ENCODE measurements at places on chromosomes 4 and X. TPM values are rescaled to one million over a fixed set of nuclear protein-coding genes. Genes with fewer than 3 reads are reported as not detected.

Gene LNX1
- 2.5 TPM for total RNA-seq

Gene CPLX1
- not detected for total RNA-seq

Gene GABRA4
- not detected for total RNA-seq

Gene SOX3
- not detected for total RNA-seq

Gene CCDC120
- total RNA-seq, result 0.46 TPM

Gene CENPVL2
- 0.34 TPM for total RNA-seq

Gene TGIF2LX
- 0.69 TPM for total RNA-seq

Gene AFM
- total RNA-seq, result not detected

Gene UGT2B10
- total RNA-seq, result not detected

Gene SGMS2
- total RNA-seq, result 22.3 TPM

Gene TMEM47
- total RNA-seq, result 4.7 TPM

Gene SSX3
- 1.1 TPM for total RNA-seq

Gene FAM9C
- total RNA-seq, result not detected

Gene RAB39B
- total RNA-seq, result 0.48 TPM

Gene GPR78
- total RNA-seq, result not detected

Gene RAB41
- total RNA-seq, result not detected

Gene QDPR
- 30.5 TPM for total RNA-seq

Gene MND1
- 20.3 TPM for total RNA-seq

Gene TCP11X2
- total RNA-seq, result not detected

Gene ZCCHC18
- total RNA-seq, result 0.39 TPM

Gene HMGN5
- total RNA-seq, result 9.1 TPM

Gene PROM1
- 0.57 TPM for total RNA-seq

Gene GABRQ
- 0.63 TPM for total RNA-seq

Gene NKAP
- total RNA-seq, result 2.9 TPM

Gene ZNF711
- total RNA-seq, result 6.3 TPM

Gene SLC7A11
- total RNA-seq, result 3.0 TPM

Gene SHOX
- not detected for total RNA-seq

Gene NDST3
- 0.57 TPM for total RNA-seq

Gene TECRL
- not detected for total RNA-seq

Gene MUC7
- not detected for total RNA-seq

Gene POU3F4
- not detected for total RNA-seq

Gene RENBP
- total RNA-seq, result 0.18 TPM

Gene SNX25
- total RNA-seq, result 14.8 TPM

Gene FSTL5
- total RNA-seq, result 0.06 TPM

Gene CT45A5
- 10.4 TPM for total RNA-seq

Gene GLRA2
- not detected for total RNA-seq

Gene TEC
- 0.24 TPM for total RNA-seq

Gene CXCL13
- total RNA-seq, result not detected

Gene USP51
- 2.0 TPM for total RNA-seq

Gene ARHGAP6
- 0.36 TPM for total RNA-seq

Gene GYPE
- total RNA-seq, result not detected
